ENCODE measurements at places on chromosomes 11 and 22. TPM values are rescaled to one million over a fixed set of nuclear protein-coding genes. Genes with fewer than 3 reads are reported as not detected.

- no peak for DNase-seq
- H3K36me3 ChIP-seq = no peaks in the 10 kb centered on the region
- no peak overlapping the region for H3K4me3 ChIP-seq
Observed at GRCh38 chr11:111598559-111598958, 3.7 kb upstream of the SIK2 start.

- no peaks in the 10 kb centered on the region for H3K36me3 ChIP-seq
- H3K4me3 ChIP-seq = no peak overlapping the region
- H3K4me1 ChIP-seq = peaks cover 16% of the 10 kb centered on the region
- no peak overlapping the region for H3K27ac ChIP-seq
- no peaks in the 10 kb centered on the region for H3K27me3 ChIP-seq
Observed at GRCh38 chr11:9760193-9760575, 96.3 kb downstream of the SWAP70 start.

DNA sequence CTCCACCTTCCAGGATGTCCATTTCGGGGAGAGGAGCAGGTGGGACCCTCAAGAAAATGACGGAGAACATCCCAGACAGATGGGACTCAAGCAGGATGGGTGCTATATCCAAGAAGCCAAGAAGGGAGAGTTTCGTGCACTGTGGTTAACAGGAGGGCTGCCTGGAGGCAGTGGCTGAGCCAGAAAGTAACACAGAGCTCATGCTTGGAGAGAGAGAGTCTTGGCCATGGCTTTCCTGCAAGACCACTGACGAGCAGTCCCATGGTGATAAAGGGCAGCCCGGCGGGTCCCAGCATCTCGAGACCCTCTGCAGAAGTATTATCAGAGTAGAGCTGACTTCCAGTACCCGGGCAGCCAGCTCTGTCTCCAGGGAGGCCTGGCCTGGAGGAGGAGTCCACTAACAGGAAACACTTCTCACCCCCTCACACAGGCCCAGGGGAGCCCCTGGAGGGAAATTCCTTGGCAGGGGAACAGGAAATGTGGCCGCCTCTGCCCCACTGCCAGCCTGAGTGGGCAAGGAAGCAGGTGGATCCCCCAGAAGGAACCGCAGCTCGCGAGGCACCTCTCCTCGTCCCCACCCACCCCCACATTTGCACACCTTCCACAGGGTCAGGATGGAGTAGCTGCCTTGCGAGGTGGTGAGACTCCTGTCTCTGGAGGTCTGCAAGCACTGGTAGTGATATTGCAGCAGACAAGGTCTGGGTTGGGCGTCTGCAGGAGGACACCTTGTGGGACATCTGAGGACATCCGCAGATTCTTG lies 32.2 kb downstream of the CYTH4 start:
- H3K27ac ChIP-seq = peak overlapping the region; percentile 27
- peaks cover 53% of the 10 kb centered on the region for H3K4me1 ChIP-seq
- no peaks in the 10 kb centered on the region for H3K27me3 ChIP-seq
- peak; percentile 27 for DNase-seq

DNA sequence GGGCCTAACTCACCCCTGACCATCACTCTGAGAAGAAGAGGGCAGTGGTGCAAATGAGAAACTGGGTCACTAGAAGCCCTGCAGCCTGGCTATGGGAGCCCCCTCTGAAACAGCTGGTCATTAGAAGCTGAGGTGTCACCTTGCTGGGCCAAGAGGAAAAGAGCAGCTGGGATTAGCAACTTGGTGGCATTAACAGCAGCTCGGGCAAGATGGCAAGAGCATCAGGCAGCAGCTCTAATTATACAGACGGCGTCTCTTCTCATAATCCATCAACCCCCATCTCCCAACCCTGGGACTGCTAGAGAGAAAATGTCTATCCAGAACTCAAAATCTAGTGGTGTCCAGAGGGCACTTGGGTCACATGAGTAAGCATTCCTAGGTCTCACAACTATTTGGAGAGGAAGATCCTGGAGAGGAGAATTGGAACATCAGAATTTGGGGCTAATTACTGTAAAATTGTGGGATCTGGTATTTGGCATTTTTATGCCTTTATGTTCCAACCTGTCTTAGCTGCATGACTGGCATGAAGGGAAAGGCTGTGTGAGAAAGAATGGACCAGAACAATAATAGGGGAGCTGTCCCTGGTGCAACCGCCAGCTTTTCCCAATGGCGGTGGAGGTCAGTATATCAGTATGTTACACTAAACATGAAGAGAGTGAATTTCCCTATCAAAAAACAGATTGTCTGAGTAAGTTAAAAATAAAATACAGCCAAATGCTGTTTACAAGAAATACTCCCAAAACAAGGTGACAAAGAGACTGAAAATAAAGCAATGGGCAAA lies 7.6 kb upstream of the LMO1 start:
- H3K36me3 ChIP-seq = no peaks in the 10 kb centered on the region
- H3K4me1 ChIP-seq = peaks cover 4% of the 10 kb centered on the region
- no peak overlapping the region for H3K4me3 ChIP-seq
- peaks cover 12% of the 10 kb centered on the region for H3K27me3 ChIP-seq
- no peak for DNase-seq

- H3K36me3 ChIP-seq = no peaks in the 10 kb centered on the region
- H3K4me1 ChIP-seq = no peaks in the 10 kb centered on the region
- H3K27me3 ChIP-seq = no peaks in the 10 kb centered on the region
- no peak for DNase-seq
- H3K4me3 ChIP-seq = no peak overlapping the region
Observed at GRCh38 chr11:120354068-120354467, 17.9 kb downstream of the ARHGEF12 start.

GRCh38 chr22:19022755-19023154 lies 86.7 kb upstream of the PRODH start:
- peaks cover 7% of the 10 kb centered on the region for H3K27me3 ChIP-seq
- H3K4me1 ChIP-seq = no peaks in the 10 kb centered on the region
- peak; percentile 44 for DNase-seq
- H3K36me3 ChIP-seq = no peaks in the 10 kb centered on the region
- H3K27ac ChIP-seq = no peak overlapping the region
- H3K4me3 ChIP-seq = no peak overlapping the region

DNA sequence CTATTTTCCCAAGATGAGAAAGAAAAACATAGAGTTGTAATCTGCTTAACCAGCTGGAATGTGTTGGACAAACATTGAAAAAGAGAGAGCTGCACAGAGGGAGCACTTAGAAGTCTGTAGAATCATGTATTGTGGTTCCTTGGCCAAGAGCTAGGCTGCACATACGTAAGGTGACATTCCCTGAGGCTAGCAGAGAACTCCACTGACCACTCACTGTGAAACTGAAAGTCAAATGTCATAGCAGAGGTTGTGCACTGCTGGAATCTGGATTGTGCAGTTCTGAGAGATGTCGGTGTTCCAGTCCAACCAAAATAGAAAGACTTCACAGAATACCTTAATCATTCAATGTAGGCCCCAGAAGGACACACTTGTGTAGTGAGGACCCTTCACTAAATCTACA lies 772.8 kb upstream of the RAG2 start:
- DNase-seq = no peak
- H3K27me3 ChIP-seq = no peaks in the 10 kb centered on the region
- H3K4me3 ChIP-seq = no peak overlapping the region

- peak; percentile 54 for DNase-seq
- peak overlapping the region; percentile 88 for H3K27ac ChIP-seq
- peaks cover 3% of the 10 kb centered on the region for H3K36me3 ChIP-seq
- no peak overlapping the region for H3K4me3 ChIP-seq
- H3K4me1 ChIP-seq = peaks cover 34% of the 10 kb centered on the region
Observed at GRCh38 chr11:119065369-119065768, 2.2 kb upstream of the VPS11 start.

- no peaks in the 10 kb centered on the region for H3K27me3 ChIP-seq
- peaks cover 10% of the 10 kb centered on the region for H3K4me1 ChIP-seq
- H3K36me3 ChIP-seq = no peaks in the 10 kb centered on the region
- H3K4me3 ChIP-seq = no peak overlapping the region
- no peak for DNase-seq
Observed at GRCh38 chr22:20141186-20142077, 9.4 kb downstream of the CCDC188 start.

GRCh38 chr11:19879307-19880087 lies 166.9 kb downstream of the NAV2 start:
- H3K27me3 ChIP-seq = no peaks in the 10 kb centered on the region
- no peak overlapping the region for H3K4me3 ChIP-seq
- no peaks in the 10 kb centered on the region for H3K4me1 ChIP-seq

DNA sequence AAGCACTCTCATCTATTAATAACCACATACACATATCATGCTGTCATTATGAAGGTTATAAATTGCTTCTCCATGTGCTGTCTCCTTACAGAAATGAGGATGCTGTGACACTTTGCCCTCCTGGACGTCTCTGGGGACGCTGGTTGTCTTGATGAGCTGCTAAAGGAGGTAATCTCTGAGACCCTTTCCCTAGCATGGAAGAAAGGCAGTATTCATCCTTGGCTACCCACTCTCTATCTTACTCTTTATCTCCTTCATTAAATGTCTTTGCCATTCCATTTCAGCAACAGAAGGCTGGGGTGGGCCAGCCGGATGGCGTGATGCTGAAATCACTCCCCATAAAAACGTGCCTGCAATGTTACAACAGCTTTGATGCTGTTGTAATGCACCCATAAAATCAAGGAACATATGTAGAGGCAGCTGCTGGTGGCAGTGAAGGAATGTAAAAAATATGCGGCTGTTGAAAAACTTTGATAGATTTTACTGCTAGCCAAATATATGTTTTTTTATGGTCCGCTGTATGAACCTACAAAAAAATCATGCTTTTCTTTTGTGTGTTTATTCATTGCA lies 715.1 kb upstream of the API5 start:
- no peaks in the 10 kb centered on the region for H3K36me3 ChIP-seq
- no peak overlapping the region for H3K4me3 ChIP-seq
- no peak for DNase-seq
- no peaks in the 10 kb centered on the region for H3K4me1 ChIP-seq

DNA sequence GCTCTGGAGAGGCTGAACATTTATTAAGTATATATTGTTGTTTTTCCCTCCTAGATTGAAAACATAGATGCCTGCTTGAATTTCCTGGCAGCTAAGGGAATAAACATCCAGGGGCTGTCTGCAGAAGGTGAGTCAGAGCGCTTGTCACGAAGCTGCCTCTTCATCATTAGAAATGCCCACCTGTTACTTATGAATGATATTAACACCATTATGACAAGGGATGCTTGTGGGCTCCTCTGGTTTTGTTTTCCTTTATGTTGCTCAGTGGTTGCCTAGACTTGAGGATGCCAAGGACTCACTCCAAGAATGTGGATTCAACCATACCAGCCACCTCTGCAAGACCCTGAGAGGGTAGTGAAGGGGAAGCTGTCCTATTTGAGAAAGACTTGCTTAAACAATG lies 156.2 kb downstream of the NAV2 start:
- H3K27ac ChIP-seq = no peak overlapping the region
- H3K4me3 ChIP-seq = no peak overlapping the region
- H3K4me1 ChIP-seq = no peaks in the 10 kb centered on the region
- no peaks in the 10 kb centered on the region for H3K36me3 ChIP-seq

DNA sequence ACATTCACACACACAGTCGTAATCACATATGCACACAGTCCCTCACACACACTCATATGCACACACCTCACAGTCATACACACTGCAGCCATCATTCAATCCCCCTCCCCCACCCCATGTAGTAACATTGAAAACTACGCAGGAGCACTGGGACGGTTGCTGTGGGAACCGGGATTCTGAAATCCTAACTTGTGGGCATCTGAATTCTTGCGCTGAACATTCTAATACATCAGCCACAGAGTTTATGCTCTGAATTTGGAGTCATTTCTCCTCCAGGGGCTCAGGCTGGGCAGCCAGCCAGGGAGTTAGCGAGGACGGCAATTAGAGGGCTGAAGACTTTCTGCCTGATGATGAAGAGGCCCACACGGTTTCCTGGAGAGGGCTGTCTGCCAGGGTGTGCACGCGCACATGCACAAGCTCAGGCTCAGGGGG lies 32.7 kb downstream of the CD6 start:
- peaks cover 93% of the 10 kb centered on the region for H3K4me1 ChIP-seq
- peak; percentile 76 for DNase-seq
- peaks cover 45% of the 10 kb centered on the region for H3K36me3 ChIP-seq
- peak overlapping the region; percentile 54 for H3K27ac ChIP-seq

DNA sequence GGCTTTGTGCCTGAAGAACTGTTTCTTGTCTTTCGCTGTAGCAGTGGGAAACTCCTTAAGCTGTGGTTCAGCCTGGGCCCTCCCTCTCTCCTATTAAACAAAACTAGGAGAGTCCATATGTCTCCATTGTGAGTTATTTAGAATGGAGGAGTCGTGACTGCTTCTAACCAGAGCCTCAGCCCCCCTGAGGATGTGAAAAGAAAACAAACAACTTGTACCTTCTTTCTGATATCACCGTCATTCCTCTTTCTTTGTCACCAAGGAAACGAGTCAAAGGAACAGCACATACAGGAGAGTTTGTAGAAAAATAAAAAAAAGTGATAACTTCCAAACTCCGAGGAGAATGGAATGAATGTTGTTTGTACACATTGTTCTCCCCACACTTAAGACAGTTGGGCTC lies 11.6 kb upstream of the EXT2 start:
- no peaks in the 10 kb centered on the region for H3K27me3 ChIP-seq
- no peak overlapping the region for H3K27ac ChIP-seq
- H3K36me3 ChIP-seq = no peaks in the 10 kb centered on the region
- no peak for DNase-seq
- H3K4me3 ChIP-seq = no peak overlapping the region

GRCh38 chr11:76206327-76207081 lies at the start of gene WNT11:
TSS of gene WNT11 (minus strand) at chr11:76206502. CDS start at chr11:76206407, 95 bp downstream.
- H3K27me3 ChIP-seq = peaks cover 22% of the 10 kb centered on the region
- peak within 1 kb of the TSS; percentile 72 for H3K4me3 ChIP-seq
- no peak within 1 kb of the TSS for H3K27ac ChIP-seq
- H3K4me1 ChIP-seq = peaks cover 35% of the 10 kb centered on the region
- peak; percentile 24 for DNase-seq
- H3K36me3 ChIP-seq = no peaks in the 10 kb centered on the region

DNA sequence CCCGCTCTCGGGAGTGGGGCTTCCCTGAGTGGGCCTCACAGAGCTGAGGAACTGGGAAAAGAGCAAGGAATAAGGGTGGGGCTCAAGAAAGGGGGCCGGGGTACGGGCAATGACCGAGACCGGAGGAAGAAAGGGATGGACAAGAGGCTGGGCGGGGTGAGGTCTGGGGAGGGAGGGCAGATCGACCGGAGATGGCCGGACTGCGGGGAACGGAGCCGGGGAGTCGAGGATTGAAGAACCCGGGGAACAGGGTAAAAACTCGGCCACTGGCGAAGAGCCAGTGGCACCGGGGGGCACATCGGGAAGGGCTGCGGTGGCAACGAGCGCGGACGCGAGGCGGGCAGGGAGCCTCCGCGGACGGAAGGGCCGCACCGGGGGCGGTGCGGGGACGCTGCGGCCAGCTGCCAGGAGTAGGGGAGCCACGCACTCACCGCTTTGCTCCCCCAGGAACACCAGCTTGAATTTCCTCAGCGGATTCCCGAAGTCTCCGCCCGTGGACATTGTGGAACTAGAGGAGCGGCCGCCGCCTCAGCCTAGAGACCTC lies 667 bp downstream of the RAB6A start:
- peak overlapping the region; percentile 73 for H3K4me3 ChIP-seq
- peak overlapping the region; percentile 81 for H3K27ac ChIP-seq
- peaks cover 39% of the 10 kb centered on the region for H3K4me1 ChIP-seq
- no peaks in the 10 kb centered on the region for H3K36me3 ChIP-seq

The C22orf31 gene
- total RNA-seq = not detected

The ISX gene
- total RNA-seq = not detected

The ATG2A gene
- 47.3 TPM for total RNA-seq

The OR5A1 gene
- total RNA-seq = not detected

The MS4A8 gene
- total RNA-seq = not detected

The GALNT18 gene
- total RNA-seq = not detected

The HEPHL1 gene
- not detected for total RNA-seq

The OR52R1 gene
- not detected for total RNA-seq

The CCDC116 gene
- 0.29 TPM for total RNA-seq

The ABCC8 gene
- total RNA-seq = not detected

The TEX54 gene
- total RNA-seq = not detected

The SART1 gene
- total RNA-seq = 90.6 TPM

The RIMBP3C gene
- total RNA-seq = 4.5 TPM

The SPDYC gene
- total RNA-seq = not detected

Measured in CD4-positive, alpha-beta memory T cell (primary cell).